Globus pallidus (tissue), 1 donor: ENCODE measurements at places on chromosomes 6 and 20.
A peak's percentile ranks its signal among the peaks of the same experiment; 100 is the strongest.

DNA sequence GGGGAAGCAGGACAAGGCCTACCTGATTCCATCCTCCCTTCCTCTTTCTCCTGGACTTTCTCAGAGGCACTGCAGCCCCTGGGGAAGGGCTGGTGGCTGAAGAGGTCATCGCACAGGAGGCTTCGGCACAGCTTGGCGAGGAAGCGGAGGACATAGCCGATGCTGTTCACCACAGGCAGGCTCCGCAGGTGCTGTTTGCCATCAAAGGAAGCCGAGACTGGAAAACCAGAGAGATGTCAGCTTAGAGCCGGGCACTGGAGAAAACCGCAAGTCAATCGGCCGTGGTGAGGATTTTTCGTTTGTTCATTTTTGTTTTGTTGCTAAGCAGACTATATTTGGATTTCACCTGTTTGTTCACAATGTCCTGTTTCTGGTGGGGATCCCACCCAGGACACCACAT lies 79.2 kb downstream of the SCML4 start:
- no peak for DNase-seq

DNA sequence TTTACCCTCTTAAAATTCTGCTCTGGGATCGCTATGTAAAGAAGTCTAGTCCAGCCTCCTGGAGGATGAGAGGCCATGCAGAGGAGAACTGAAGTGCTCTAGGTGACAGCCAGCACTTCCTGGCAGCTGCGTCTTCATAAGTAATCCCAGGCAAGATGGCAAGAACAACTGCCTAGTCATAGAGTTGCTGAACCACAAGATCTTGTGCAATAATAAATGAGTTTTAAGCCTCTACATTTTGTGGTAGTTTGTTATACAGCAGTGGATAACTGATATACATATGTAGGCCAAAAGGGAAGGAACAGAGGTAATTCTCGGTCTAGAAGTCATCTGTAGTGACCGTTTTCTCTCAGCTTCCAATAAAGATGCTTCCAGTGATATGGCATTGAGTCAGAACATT lies 103.8 kb upstream of the FLRT3 start:
- no peak for DNase-seq

- DNase-seq, result no peak
Measured at GRCh38 chr6:24401458-24401857, 1.3 kb upstream of the MRS2 start.

- no peak for DNase-seq
Measured at GRCh38 chr6:103570431-103570830, 1289.3 kb downstream of the HACE1 start.

DNA sequence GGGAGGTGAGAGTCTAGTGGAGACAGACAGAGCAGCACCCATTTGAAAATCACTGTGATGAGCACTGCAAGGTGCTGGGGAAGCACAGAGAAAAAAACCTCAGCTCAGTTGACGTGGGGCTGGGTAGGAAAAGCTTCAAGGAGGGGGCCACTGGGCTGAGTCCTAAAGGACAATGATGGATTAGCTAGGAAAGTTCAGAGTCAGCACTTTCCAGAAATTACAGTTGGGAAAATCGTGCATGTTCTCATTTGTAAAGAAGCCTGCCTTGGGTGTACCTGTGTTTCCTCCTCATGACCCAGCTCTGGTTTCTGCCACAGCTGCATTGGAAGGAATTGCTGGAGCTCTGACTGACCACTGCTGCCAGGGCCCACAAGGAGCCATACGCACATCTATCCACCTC lies 221.3 kb downstream of the FARS2 start:
- DNase-seq, result no peak

DNA sequence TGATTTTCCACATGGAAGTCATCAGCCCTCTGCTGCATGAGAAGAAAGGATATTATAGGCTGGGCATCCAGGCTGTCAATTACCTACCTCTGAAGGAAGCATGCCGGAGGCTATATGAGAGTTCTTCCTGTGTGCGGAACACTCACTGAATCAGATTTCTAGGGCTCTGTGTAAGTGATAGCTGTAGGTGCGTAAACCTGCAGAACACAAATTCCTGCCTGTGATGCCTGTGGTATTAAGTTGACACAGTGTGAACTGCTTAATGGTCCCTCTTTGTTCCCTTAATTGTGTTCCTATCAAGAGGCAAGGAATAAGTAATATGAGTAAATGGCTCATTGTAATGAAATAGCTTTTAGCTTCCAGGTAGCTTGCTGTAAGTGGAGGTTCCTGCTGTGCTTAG lies 103.3 kb downstream of the ANKS1A start:
- no peak for DNase-seq

DNA sequence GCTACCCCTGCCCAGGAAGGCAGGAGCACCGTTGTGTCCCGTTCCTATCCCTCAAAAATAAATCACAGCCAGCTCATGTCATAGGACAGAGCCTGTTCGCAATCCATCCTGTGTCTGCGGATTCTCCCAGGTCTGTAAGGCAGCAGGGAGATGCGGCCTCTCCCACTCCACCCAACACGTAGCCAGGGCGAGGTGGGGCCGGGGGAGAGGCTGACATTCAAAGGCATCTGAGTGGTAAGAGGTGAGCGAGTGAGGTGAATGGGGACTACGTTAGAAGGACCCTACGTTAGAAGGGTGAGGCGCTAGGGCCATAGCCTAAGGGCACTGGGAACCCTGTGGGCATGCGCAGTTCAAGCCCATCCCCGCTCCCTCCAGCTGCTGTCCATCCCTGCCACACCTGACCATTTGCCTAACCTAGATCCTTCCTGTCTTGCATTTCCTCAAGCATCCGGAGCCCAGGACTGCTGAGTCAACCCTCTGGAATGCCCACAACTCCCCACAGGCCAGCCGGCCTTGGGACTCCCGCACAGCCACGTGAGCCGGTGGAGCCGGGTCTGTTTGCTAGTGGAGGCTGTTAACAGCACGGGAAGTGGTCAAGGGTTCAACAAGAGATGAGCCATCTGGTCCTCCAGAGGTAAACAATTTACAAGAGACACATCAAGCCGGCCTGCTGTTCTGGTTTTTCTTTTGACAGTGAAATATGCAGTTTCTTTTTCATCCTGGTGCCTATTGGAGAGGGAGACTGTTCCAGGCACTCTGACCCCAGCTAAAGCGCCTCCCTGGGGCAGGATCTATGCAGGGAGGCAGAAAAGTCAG lies 45.9 kb downstream of the RIPOR3 start:
- DNase-seq, result no peak

DNA sequence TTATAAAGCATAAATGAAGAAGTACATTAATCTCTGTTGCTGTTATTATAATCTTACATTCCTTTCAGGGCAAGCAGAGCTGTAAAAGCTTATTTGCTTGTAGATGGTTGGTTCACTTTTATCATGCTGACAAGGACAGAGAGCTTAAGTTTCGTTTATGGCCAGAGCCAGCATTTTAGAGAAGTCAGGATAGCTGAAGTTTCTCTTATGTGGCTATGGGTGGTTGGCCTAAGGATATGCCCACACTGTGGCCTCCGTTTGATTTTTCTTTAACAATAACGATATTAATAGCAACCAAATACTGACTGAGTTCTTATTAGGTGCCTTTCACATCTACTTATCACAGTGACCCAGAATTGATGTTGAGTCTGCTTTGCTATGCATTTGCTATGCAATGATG lies 78.5 kb downstream of the FARS2 start:
- DNase-seq, result no peak

- DNase-seq, result no peak
Measured at GRCh38 chr20:951384-952169, 35.4 kb upstream of the ANGPT4 start.

DNA sequence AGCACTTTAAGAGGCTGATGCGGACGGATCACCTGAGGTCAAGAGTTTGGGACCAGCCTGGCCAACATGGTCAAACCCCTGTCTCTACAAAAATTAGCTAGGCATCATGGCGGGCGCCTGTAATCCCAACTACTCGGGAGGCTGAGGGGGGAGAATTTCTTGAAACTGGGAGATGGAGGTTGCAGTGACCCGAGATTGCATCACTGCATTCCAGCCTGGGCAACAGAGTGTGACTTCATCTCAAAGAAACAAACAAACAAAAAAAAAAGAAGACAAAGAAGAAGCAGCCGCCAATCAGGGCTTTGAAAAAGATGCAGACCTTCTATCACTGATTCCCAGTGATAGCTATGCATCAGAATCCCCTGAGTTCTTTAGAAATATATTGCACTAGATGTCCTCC lies 56.8 kb downstream of the COL9A1 start:
- no peak for DNase-seq

DNA sequence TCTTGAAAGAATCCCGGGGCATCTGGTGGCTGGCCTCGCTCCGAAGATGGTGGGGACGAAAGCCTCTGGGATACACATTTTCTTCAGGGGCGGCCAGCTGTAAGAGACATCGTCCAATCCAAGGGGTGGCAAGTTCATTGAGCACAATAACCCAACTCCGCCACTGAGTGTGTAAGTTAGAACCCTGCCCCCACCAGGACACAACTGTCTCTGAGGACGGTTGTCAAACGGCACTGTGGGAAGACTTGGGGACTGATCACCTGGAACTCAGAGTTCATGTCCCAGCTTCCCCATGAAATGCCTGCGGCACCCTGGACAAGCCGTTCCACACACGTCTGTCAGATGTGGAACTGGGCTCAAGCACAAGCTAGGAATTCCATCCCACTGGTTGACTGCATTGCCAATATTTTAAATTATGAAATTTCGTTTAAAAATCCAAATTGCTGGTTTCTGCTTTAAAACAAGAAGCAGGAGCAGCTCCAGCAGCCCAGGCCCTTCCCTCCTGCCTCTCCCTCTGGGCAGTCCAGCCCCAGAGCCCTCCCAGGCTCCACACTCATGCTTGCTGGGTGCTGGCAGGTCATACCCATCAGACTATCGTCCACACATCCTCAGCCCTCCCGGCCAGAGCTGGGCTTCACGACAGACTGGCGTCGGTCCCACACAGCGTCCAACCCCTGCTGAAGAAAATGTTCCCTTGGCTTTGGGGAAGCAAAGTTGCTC lies 80.9 kb upstream of the AFDN start:
- DNase-seq, result no peak

DNA sequence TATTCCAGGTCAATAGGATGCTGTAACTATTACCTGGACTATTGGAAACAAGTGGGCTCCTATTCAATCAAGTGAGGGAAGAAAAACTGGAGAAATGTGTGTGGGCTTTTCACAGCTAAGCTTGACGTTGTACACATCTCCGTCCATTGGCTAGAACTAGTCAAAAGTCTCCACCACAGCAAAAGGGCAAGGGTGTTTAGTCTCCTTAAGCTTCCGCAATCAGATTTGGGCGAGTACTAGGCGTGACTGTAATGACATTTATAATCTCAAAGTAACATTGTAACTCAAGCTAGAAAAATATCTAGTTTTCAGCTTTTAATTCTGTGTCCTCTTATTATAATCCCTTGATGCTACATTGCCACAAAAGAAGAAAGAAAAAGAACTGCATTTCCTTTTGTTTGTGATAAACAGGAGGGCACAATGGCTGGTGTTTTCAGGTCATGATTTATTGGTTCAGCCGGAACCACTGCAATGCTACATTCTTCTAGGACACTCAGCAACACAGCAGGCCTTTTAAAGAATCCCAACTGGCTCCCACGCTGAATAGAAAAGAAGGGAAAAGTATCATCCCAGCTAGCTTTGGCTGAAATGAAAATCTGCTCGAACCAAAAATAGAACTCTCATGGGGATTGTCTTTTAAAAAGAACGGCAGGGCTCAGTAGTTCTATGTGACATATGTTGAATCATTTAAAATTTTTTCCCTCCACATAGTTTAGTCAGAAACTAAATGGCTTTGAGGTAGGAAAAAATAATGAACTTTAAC lies 387.7 kb downstream of the BTBD3 start:
- no peak for DNase-seq

DNA sequence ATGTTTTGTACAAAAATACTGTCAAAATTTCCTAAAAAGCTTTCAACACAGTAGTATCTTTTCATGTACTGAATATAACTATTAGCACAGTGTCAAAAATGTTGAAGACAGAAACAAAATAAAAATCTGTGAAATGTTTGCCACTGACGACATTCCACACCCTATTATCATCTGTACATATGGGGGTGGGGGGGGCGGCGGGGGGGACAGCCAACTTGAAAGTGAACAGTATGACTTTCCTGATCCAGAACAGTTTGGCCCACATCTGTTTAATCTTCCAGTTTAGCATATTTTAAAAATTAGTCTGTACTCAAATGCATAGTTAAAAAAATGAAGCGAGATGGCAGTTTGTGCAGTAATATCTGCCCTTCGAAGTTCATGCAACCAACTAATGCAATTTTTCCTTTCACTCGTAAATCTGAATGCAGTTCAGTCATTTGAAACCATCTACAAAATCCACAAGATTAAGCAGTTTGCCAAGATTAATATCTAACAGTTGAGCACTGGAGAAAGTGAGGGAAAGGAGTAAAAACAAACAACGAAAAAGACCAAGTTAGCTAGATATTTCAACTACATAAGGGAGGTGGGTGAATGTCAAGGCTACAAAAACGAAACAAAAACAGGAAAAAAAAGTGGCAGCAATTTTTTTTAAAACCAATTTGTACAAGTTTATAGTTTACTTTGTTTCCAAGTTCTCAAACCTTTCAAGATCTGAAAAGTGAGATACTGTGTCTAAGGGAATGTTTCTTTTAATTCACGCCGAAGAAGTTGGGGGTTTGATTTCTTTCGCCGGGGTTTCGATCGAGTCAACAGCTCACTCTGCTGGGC lies 1.9 kb downstream of the CITED2 start:
- DNase-seq, result no peak

GRCh38 chr20:12252793-12253192 lies 335.1 kb downstream of the BTBD3 start:
- DNase-seq, result no peak

DNA sequence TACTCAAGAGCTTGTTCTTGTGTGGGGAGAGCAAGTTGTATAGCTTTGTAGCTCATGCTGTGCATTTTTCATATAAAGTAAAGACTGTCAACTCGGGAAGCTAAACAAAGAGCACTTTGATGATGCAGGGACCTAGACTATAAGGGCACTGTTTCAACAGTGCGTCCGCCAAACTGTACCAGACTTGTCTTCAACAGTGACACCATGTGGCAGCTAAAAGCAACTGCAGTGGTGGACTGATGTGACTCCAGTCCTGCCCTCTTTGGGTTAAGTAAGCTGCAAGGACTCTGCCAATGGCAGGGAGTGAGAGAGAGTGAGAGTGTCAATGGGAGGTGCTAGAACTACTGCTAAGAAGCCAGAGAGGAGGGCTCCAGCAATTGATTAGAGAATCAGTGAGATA lies 48.1 kb upstream of the MC3R start:
- DNase-seq, result no peak

DNA sequence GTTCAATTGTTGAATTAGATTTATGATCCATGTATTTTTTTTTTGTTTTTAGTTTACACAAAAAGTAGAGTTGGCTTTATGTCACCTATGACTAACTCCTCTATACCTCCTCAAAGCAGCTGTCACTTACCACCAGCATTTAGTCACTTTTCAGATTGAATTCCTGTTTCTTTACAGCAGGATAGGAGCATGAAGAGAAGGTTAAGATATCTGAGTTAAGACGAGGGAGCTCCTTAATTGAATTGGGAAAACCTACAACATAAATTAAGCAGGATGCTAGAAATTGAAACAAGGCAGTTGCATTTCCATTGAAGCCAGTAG lies 237.2 kb downstream of the FARS2 start:
- no peak for DNase-seq

- peak; percentile 66 for DNase-seq
Measured at GRCh38 chr6:90294989-90295853, 1.4 kb downstream of the BACH2 start.
